ENCODE measurements at places on chromosomes 7 and 10.

GRCh38 chr7:152969335-152969734, 209.8 kb downstream of the ACTR3B start:
- no peak for DNase-seq

- no peak for DNase-seq
Measured at GRCh38 chr10:106959521-106959920, 205.0 kb downstream of the SORCS1 start.

- no peak for DNase-seq
Measured at GRCh38 chr7:112214268-112214667, 7.8 kb downstream of the ZNF277 start.

- no peak for DNase-seq
Measured at GRCh38 chr7:26376175-26376917, 84.7 kb downstream of the SNX10 start.

- DNase-seq, result no peak
Measured at GRCh38 chr10:104100795-104101194, 15.1 kb upstream of the COL17A1 start.

GRCh38 chr10:60908896-60909295, 35.1 kb downstream of the RHOBTB1 start:
- no peak for DNase-seq

Measured in GM04503 (cell line).